ENCODE measurements at places on chromosomes 11 and 22. TPM values are rescaled to one million over a fixed set of nuclear protein-coding genes. Genes with fewer than 3 reads are reported as not detected.

DNA sequence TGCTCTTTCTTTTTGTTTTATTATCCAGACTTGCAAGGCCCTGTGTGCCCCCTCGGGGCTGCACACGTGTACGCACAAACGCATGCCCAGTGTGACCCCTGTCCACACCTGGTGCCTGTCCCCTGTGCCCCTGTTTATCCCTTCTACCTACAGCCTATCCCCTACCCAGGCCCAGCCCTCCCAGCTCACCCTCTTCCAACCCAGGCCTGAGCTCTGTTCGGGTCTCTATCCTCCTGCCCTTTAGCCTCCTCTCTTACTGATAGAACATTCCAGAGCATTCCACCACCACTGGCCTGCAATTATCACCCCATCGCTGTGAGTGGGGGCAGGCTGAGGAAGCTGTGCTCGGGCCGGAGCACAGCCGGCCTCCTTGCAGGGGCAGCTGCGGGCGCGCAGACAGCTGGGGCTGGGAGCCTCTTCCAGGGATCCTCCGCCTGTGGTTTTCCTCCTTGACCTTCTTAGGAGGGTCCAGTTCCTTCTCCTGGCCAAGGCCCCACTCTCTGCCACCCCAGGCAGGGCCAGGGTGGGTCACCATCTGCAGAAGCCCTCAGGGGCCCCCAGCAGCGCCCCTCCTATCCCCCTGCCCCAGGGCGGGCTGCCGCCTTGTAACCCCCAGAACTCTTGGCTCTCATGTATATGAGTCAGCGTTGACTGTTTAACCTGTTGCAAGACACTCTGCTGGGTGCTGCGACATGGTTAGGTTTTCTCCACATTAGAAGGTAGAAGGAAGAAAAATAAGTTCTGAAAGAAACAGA is 41.8 kb upstream of the KCNQ1OT1 start:
- no peak for DNase-seq

GRCh38 chr11:111063726-111064517 is 181.6 kb upstream of the POU2AF2 start:
- no peak for DNase-seq

GRCh38 chr11:125564357-125564756 is 4.9 kb upstream of the EI24 start:
- DNase-seq: no peak

- DNase-seq: no peak
Observed at GRCh38 chr22:40898850-40899357, 37.0 kb upstream of the DNAJB7 start.

Gene MYEOV
- not detected for total RNA-seq

Measured in activated naive CD4-positive, alpha-beta T cell treated with anti-CD3 and anti-CD28 coated beads, Interleukin-2, amount 50 U/mL, for 72 hours (primary cell).